ENCODE measurements at places on chromosomes 7 and 10.

DNA sequence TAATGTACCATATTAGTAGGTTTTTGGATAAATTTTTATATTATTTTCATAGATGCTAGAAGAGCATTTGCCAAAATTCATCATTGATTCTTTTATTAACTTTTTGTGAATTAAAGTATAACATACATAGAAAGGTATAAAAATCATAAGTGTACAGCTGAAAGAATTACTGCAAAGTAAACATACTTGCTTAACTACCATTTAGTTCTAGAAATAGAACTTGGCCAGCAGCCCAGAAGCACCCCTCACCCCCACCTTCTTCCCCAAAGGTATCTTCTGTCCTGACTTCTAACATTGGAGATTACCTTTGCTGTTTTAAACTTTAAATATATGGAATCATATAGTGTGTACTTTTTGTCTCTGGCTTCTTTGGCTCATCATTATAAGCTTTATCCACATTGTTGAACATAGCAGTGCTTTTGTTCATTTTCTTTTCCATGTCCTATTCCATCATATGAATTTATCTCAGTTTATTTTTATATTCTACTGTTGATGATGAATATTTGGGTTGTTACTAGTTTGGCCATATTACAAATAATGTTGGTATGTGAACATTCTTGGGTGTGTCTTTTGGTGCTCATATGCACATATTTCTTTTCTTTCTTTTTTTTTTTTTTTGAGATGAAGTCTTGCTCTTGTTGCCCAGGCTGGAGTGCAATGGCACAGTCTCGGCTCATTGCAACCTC lies 142.8 kb downstream of the ADK start:
- DNase-seq, result no peak

DNA sequence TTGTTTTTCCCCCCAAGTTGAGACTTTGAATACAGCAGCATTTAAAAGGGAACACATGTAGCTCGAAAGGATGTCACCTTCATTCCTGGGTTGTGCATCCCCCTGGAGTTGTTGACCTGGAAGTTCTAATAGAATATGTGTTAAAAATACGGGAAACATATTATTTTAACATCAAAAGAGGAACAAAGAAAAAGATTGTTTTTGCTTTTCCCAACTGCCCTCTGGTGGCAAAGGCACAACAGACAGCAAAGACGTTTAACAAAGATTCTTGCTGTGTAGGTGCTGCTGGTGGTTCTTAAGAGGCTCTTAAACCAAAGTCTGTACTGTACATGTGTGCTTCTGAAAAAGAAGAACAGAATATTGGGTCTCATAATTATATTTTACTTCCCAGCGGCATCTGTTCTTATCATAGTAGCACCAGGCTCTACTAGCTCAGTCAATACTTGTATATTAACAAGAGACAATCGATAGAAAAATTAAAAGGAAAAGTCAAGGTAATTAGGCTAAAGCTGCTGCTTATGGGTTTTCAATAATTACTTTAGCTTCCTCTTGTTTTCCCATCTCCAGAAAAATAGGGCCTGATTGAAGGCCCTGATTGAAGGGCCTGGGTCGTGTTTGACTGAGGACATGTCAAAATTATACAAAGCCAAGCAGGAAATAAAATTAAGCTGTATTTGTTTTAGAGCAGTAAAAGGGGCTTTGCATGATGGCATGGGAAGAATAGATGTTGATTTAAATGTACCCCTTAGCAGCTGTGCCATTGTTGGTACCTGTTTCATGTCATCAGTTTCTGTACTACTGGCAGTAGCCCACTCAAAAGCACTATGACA lies 384.2 kb upstream of the LRGUK start:
- DNase-seq, result no peak

GRCh38 chr7:140885735-140886334 lies 38.9 kb downstream of the BRAF start:
- DNase-seq, result no peak

DNA sequence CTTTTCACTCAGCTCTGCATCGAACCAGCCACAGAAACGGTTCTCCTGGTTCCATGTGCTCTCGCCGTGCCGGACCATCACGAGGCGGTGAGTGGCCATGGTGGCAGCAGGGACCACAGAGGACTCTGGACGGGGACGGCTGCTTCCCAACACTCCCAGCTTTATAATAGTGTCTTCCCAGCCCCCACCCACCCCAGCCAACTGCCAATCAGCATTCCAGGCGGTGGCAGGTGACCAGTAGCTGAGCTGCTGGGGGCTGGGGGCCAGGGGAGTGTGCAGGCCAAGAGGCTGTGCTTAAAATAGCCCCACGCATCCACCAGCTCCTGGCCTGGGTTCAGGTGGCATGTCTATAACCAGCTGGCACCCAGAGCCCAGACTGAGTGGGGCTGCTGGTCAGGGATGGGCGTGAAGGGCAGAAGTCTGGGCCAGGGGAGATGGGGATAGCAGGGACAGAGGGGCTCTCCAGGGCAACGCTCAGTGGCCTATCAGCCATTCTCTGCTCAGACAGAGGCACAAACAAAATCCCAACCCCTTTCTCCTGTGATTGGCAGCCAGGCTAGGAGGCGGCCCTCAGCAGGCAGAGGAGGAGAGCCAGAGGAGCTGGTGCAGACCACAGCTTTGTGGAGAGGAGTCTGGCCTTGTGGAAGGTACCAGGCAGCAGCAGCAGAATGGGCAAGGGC lies at the start of gene PGAM2:
Gene PGAM2, minus strand, starts transcription at position 137 of the 680 bp plus-strand sequence. Its CDS starts 38 bp downstream, at position 99.
- no peak for DNase-seq

DNA sequence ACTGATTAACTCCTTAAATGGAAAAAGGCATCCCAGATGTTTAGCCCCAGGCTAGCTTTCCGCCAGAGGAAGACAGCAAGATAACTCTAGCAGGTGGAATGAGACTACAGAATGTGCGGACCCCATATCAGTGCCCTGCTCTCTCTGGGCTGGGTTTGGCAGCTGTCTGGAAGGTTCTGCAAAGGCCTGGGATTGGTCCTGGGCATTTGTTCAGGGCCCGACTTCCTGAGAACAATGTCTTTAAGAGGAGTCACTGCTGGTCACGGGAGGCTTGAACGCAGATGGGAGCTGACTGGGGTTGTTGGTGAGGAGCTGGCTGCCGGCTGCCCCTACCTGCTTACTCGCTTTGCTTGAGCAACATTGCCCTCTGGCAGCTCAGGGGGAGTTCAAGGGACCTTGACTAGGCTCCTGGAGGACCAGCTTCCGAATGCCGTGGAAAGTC lies 130.6 kb upstream of the BTBD16 start:
- DNase-seq, result no peak

Measured in cortex of kidney (tissue), 1 donor.